ENCODE measurements at places on chromosomes 4 and X. TPM values are rescaled to one million over a fixed set of nuclear protein-coding genes. Genes with fewer than 3 reads are reported as not detected.
A peak's percentile ranks its signal among the peaks of the same experiment; 100 is the strongest.

DNA sequence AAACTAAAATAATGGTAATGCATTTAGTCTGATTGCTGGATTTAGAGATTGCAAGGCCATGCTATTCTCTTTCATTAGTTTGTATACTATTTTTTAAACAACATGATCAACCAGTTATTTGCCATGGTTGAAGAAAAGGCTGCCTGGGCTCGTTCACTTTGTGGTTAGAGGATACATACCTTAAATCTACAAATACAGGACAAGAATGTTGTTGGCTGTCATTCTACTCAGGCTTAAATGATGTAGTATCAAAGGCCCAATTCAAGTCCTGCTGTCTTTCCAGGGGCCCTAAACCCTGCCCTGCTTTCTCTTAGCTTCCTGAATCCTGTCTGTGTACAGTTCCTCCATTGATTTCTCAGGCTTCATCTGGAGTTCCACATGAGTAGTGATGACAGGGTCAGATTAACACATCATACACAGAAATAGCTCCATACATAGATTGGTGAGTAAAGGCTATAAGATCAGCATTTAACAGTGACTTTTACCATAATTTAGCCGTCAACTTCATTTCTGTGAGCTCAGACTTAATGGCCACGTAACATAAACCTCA, 114.9 kb upstream of the GPRIN3 start:
- DNase-seq = no peak

GRCh38 chr4:154502111-154502510, 10.5 kb upstream of the DCHS2 start:
- no peak for DNase-seq

DNA sequence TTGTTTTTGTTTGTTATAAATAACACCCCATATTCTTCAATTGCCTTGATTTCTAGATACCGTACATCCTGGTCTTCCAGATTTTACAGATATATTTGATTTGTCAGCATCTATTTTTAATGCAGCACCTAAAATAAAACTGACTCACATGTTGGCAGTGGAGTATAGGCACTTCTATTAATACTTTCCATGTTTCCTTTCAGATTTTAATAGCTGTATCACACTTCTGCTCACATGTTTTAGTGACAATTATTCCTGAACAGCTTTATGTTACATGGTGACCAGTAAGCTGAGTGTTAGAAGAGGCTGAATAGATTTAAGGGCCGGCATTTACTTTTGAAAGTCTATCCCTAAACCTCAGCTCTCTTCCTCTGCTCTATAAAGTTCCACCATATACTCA, 46.1 kb downstream of the C4orf46 start:
- no peak for DNase-seq

GRCh38 chr4:98602270-98602669, 56.1 kb downstream of the TSPAN5 start:
- no peak for DNase-seq

- DNase-seq = no peak
Measured at GRCh38 chrX:107823456-107823855, 2.2 kb upstream of the MID2 start.

GRCh38 chr4:144754562-144755410, 108.8 kb downstream of the HHIP start:
- DNase-seq = peak; percentile 17

DNA sequence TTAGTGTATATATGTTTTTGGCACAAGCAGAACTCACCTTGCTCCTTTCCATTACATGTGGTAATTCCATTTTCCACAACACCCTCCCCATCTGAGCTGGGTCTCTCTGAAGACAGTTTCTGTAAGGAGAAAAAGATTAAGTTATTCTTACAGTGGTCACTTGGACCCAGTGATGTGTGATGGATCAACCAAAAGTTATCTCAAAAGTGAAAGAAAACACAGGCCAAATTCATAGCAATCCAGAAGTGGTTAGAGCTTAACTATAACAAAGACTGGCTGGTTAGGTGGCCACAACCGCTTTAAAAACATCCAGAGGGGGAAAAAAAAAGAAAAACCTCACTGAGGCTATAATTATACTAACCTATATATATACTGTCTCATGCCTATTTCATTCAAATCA, 123.7 kb downstream of the AFAP1 start:
- DNase-seq = no peak

MTNR1A gene
- total RNA-seq = not detected

DNA sequence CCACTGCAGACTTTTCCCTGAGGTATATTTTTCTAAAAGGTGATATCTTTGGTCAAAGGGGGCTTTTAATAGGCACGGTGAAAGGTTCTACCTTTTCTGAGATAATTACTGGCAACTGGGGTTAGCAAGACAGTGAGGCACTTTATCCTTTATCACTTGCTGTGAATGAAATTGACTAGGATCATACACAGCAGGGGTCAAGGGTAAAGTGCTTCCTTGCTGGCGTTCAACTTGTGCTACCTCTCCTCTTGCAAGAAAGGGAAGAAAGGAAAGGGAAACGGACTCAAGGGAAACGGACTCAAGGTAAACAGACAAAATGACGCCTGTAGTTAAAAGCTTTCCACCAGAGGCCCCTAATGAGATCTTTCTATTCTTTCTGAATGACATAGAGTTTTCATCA, 78.6 kb upstream of the RAPGEF2 start:
- no peak for DNase-seq

GRCh38 chr4:76923619-76924357, 25.8 kb upstream of the SEPTIN11 start:
- DNase-seq = no peak

IL13RA2 gene
- not detected for total RNA-seq

NKX3-2 gene
- total RNA-seq = 1.0 TPM

- peak; percentile 34 for DNase-seq
Measured at GRCh38 chr4:118865091-118865708, 23.5 kb upstream of the SYNPO2 start.

DNA sequence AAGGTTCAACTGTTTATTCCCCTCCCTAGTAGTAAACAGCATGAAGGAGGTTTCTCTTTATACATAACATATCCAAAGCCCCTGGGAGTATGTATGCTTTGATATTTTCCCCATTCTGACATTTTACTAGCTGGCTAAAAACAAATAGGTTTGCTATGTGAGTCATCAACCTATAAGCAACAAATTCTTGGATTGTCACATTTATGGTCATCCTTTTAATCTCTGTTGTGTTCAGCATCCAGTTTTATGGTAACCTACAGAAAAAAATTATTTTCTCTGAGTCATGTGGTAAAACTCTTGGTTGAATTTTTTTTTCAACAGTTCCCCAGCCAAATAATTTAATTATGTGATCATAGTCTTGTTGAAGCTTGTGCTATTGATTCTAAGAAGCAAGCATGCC, 734.1 kb downstream of the ADGRL3 start:
- DNase-seq = no peak

HTR2C gene
- total RNA-seq = not detected

HSFX4 gene
- total RNA-seq = not detected

DNA sequence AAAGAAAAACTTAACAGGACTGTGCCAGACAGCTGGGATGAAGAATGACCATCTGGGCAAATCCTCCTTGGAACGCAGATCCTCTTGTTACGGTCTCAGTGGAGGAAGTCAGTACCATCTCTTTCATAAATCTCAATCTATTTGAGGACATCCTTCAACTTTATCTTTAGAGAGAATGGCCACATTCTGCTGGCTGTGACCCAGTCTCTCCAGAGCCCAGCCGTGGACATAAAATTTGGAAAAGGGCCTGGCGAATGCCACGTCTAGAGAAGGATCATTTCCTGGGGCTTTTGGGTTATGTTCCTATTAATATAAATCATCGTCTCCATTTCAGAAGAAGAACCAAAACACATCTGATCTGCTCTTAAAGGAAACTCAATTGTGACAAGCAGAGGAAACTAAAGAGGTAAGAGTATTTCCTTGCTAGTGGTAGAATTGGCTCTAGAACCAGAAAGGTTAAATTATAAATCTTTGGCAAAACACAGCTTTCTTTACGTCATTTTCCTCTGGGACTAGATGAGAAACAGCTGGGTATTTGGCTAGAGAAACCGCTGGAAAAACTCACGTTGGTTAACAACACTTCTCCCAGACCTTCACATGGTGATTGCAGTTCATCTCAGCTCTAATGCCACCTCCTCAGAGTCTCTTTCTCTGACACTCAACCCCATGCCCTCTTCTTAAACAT, 164.7 kb downstream of the CHIC2 start:
- no peak for DNase-seq

SHOX gene
- total RNA-seq = not detected

- DNase-seq = no peak
Measured at GRCh38 chr4:141390571-141390970, 169.9 kb downstream of the ZNF330 start.

DNA sequence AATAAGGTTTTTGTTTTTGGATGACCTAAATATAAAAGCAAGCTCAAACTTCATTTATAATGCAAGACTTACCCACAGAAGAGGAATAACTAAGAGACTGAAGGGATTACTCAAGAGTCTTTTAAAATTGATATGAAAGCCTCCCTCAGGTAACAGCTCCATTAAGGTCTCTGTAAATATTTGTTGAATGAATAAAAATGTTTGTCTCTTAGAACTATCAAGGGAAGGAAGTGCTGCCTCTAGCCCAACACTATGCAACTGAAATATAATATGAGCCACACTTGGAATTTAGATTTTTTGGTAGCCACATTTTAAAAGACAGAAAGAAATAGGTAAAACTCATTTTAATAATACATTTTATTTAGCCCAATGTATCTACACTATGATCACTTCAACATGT, 127.8 kb downstream of the SH3RF1 start:
- DNase-seq = no peak

GRCh38 chr4:157739242-157739641, 433.6 kb downstream of the GASK1B start:
- peak; percentile 17 for DNase-seq

MND1 gene
- 11.2 TPM for total RNA-seq

GRCh38 chr4:80610199-80610598, 274.7 kb downstream of the CFAP299 start:
- DNase-seq = no peak

MED12 gene
- 4.8 TPM for total RNA-seq

DNA sequence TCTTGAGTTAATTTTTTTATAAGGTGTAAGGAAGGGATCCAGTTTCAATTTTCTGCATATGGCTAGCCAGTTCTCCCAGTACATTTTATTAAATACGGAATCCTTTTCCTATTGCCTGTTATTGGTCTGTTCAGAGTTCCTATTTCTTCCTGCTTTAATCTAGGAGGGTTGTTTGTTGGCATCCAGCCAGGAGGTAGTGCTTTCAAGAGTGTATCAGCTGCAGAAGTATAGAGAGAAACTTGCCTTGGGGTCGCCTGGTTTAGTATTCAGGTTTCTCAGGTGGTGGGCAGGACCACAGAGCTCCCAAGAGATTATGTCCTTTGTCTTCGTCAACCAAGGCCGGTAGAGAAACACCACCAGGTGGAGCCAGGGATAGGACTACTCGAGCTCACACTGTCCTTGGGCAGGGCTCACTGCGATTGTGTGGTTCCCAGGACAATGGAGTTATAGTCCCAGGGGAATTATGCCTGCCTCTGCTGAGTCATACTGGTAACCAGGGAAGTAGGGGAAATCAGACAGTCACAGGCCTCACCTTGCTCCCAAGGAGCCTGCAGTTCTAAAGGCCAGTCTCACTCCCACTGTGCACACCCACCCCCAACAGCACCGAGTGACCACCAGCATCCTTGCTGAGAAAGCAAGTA, 168.1 kb downstream of the VSIG4 start:
- DNase-seq = peak; percentile 54

GRCh38 chr4:10180603-10180926, 64.0 kb upstream of the WDR1 start:
- no peak for DNase-seq

DNA sequence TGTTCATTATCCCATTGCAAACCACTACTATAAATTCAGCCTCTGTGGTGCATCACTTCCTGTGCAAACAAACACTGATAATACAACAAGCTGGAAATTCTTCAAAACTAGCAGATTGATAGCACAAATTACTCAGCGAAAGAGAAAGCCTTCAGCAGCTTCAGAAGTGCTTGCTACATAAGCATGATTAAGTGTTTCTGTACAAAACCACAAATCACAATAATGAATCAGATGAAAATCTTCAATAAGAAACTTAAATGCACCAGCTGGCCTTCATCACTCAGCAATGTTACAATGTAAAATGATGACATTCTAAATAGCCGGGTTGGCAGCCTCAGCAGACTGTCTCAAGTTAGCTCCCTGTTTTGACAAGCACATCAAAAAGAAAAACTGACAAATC, 262.2 kb downstream of the SPOCK3 start:
- DNase-seq = peak; percentile 43

DNA sequence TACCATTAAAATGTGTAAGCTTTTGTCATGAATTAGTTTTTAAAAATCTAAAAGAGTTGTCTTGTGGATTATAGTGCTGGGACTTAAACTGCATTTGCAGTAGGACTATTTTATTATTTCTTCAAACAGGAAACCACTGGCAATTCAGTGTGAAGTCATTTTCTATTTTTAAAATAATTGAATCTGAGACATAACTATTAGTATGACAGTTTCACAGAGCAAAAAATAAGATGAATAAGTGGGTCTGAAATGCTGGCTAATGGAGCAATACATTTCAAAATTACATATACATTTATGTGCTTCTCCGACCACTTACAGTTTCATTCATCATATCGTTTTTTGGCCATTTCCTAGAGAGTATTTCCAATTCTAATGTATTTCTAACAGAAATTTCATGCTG, 75.3 kb upstream of the RAPGEF2 start:
- no peak for DNase-seq

GABRB1 gene
- 1.3 TPM for total RNA-seq

DNA sequence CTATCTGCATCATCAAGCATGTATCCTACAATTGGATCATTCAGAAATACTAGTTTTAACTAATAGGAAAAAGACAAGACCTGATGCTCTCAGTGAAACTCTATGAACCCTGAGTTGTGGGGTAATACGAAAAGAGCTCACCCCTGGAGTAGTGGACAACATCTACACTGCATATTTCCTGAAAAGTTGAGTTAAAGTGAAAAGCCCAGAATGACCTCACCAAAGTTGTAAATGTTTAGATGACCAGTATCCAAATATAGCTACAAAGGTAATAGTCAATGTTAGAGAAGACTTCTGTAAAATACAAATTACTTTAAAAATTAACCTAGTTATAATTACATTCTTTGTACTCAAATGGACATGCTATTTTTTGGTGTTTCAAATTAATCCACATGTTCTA, 52.8 kb upstream of the SRPX start:
- DNase-seq = no peak

DNA sequence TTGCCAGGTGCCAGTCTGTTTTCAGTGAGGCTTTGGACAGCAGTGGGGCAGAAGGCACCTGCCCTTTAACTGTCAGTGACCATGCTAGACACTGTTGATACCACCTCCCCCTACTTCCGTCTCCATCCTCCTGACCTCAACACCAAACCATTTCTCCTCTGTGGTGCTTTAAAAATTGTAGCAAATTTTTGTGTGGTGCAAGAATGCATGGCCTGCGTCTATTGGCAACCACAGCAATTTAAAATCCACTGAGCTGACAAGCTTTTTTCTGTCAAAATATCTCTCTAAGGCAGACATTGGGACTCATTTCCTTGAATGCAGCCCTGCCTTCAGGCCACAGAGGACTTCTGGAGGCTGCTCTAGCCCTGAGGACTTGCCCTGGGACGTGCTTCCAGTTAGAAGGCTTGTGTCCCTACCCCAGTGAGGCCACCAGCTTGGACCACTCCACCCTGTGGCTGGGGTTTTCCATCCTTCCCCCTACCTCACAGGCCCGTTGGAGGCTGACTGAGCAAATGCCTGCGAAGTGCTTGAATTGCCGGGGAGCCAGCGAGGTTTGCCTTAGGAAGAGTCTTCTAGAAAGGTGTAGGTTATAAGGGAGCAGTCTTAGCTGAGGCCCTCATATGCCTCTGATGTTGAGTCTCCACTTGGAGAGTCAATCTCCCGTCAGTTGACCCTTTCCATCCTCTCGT, 6.9 kb downstream of the PRRG3 start:
- no peak for DNase-seq

- DNase-seq = no peak
Measured at GRCh38 chr4:185421366-185422124, 4.2 kb downstream of the UFSP2 start.

Measured in Caki2 (cell line).